ENCODE measurements at places on chromosomes 11 and 22. TPM values are rescaled to one million over a fixed set of nuclear protein-coding genes. Genes with fewer than 3 reads are reported as not detected.

DNA sequence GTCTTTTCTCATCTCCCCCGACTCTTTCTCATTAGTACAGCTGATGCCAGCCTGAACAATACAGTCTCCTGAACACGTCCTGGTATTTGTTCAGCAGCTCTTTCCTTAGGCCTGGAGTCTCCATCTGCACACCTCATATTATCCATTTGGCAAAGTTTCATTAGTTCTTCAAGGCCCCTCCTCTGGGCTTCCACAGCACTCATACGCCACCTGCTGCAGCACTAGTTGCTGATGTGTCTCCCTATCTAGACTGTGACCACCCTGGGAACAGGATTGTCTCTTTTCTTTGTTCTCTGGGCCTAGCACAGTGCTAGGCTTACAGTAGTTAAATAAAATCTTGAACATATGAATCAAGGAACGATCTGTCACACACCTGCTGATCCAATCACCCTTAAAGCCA is 17.2 kb downstream of the DCHS1 start:
- H3K4me1 ChIP-seq, result no peaks in the 10 kb centered on the region
- H3K4me3 ChIP-seq, result no peak overlapping the region
- no peak for DNase-seq
- H3K27me3 ChIP-seq, result no peaks in the 10 kb centered on the region

- no peaks in the 10 kb centered on the region for H3K27me3 ChIP-seq
- no peak for DNase-seq
- no peaks in the 10 kb centered on the region for H3K36me3 ChIP-seq
- H3K4me3 ChIP-seq, result no peak overlapping the region
- no peaks in the 10 kb centered on the region for H3K4me1 ChIP-seq
Measured at GRCh38 chr22:43750751-43751150, 61.4 kb downstream of the EFCAB6 start.

GRCh38 chr11:132068556-132068955 is 698.1 kb downstream of the NTM start:
- H3K27me3 ChIP-seq, result no peaks in the 10 kb centered on the region
- no peak overlapping the region for H3K27ac ChIP-seq
- no peak for DNase-seq
- H3K36me3 ChIP-seq, result no peaks in the 10 kb centered on the region

Gene SIK3
- total RNA-seq, result 10.3 TPM

Gene TSGA10IP
- 0.09 TPM for total RNA-seq

DNA sequence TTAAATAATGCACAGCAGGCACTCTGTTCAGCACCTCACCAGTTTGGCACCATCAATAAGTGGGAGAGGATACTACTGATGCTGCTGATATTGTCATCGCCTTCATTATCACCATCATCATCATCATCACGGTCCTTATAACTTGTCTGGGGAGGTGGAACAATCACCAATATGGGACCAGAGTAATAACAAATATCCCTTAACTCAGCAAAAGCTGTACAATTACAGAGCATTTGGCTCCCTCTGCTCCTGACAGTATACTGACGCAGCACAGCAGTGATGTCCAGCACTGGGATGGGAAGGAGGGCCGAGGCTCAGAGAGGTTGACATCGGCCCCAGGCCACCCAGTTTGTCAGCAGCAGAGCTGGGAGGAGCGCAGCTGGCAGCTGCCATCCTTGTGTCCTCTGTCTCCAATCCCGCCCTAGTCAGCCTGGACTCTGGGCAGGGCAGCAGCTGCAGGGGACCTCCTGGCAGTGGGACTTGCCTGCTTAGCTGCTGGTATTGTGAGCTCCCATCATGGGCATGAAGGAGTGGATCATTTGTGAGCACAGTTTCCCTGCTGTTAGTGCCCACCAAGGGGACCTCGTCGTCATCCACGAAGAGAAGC is 90.0 kb downstream of the DHCR7 start:
- no peaks in the 10 kb centered on the region for H3K27me3 ChIP-seq
- DNase-seq, result no peak
- no peaks in the 10 kb centered on the region for H3K36me3 ChIP-seq
- H3K4me3 ChIP-seq, result no peak overlapping the region
- H3K4me1 ChIP-seq, result no peaks in the 10 kb centered on the region

DNA sequence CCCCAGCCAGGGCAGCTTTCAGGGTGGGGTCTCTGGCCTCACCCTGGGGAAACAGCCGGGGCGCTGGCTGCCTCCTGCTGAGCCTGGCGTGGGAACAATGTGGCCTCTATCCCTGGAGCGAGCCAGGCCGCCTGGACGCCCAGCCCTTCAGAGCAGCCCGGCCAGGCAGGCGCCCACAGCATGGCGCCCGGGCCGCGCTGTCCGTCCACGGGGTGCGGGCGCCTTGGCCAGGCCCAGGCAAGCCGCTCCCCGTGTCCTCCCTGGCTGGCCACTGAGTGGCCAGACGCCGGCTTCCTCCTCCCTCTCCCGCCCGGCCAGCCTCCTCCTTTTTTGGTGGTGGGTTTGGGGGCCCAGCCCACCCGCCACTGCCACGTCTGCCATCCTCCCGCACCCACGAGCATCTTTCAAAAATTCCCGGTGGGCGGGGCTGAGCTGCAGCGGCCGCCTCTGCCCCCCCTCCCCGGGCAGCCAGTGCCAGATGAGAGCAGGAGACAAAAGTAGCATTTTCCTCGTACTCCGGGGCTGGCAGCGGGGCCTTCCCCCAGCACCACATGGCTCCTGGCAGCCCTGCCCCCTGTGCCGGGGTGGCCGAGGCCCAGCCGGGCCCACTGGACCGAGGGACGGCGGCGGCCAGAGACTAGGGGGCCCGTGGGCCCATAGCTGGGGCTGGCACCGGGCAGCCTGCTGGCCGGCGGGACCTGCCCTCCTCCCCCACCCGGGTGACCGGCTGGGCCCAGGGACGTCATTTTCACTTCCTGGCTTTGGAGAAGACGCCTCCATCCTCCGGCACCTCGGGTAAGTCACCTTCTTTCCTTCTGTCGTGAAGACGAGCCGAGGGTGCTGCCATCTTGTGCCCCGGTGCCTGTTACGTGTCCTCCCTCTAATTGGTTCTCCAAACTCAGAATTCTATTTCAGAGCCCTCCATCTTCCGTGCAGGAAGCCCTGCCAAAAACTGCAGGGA is 70.2 kb upstream of the PPARA start:
- peaks cover 22% of the 10 kb centered on the region for H3K27me3 ChIP-seq
- peaks cover 5% of the 10 kb centered on the region for H3K36me3 ChIP-seq

Gene DUSP8
- total RNA-seq, result 0.14 TPM

DNA sequence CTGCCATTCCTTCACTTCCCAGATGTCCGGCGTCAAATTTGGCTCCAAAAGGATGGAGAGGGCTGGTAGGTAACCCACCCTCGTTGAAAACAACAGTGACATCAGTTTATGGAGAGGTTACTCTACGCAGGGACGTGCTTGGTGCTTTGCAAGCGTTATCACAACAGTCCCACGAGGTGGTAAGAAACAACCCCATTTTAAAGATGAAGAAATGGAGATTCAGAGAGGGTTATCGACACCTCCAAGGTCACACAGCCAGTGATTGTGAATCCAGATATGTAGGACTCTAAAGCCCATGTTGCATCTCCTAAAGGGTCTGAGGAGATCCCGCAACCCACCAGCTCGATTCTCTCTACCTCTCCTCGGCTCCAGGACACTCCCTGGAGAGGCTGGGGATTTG is 773 bp downstream of the MIAT start:
- no peak overlapping the region for H3K27ac ChIP-seq
- DNase-seq, result no peak
- H3K27me3 ChIP-seq, result peaks cover 22% of the 10 kb centered on the region
- peaks cover 27% of the 10 kb centered on the region for H3K4me1 ChIP-seq
- no peaks in the 10 kb centered on the region for H3K36me3 ChIP-seq

- DNase-seq, result no peak
- H3K27ac ChIP-seq, result no peak overlapping the region
- H3K27me3 ChIP-seq, result no peaks in the 10 kb centered on the region
- H3K4me3 ChIP-seq, result no peak overlapping the region
- H3K36me3 ChIP-seq, result no peaks in the 10 kb centered on the region
- H3K4me1 ChIP-seq, result peaks cover 5% of the 10 kb centered on the region
Measured at GRCh38 chr22:47929073-47929472, 1166.6 kb downstream of the TBC1D22A start.

Gene OR52E8
- total RNA-seq, result not detected

Gene SLCO2B1
- total RNA-seq, result 13.0 TPM

Gene GDPD4
- not detected for total RNA-seq

GRCh38 chr22:49676783-49677494 is 150.7 kb downstream of the BRD1 start:
- peaks cover 39% of the 10 kb centered on the region for H3K27me3 ChIP-seq
- H3K4me1 ChIP-seq, result no peaks in the 10 kb centered on the region
- H3K4me3 ChIP-seq, result no peak overlapping the region
- no peak for DNase-seq
- no peak overlapping the region for H3K27ac ChIP-seq

DNA sequence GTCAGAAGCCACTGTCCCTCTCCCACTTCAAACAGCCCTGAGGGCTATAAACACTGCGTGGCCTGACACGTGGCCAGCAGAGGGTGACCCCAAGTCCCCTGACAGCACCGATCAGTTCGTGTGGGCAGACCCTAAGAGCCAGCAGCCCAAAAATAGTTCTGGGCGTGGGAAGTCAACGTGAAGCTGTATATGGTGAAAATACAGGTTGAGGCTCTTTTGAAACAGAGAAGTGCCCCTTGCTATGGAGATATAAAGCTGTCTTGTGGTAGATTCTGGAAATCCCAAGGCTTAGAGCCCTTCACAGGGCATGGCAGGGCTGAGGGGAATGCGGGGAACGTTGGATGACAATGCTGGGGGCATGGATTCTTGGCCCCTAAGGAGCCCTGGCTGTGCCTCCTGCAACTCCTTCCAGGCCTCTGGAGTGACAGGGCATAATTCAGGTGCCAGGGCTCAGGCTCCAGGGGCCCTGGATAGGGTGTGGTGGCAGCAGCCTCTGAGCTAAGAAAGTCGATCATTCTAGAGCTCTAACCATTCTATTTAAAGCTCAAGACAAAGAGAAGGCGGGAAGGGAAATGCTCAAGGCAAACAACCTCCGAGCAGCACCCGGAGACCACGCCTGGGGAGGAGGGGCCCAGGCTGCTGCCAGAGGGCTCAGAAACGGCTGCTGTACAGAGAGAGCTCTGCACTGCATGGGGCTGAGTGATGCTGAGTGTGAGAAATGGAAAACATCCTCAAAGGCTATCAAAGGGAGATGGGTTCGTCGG is 60.4 kb upstream of the CD5 start:
- no peaks in the 10 kb centered on the region for H3K36me3 ChIP-seq
- peaks cover 46% of the 10 kb centered on the region for H3K4me1 ChIP-seq
- H3K27me3 ChIP-seq, result no peaks in the 10 kb centered on the region
- peak; percentile 86 for DNase-seq

Gene HBB
- 341 TPM for total RNA-seq

DNA sequence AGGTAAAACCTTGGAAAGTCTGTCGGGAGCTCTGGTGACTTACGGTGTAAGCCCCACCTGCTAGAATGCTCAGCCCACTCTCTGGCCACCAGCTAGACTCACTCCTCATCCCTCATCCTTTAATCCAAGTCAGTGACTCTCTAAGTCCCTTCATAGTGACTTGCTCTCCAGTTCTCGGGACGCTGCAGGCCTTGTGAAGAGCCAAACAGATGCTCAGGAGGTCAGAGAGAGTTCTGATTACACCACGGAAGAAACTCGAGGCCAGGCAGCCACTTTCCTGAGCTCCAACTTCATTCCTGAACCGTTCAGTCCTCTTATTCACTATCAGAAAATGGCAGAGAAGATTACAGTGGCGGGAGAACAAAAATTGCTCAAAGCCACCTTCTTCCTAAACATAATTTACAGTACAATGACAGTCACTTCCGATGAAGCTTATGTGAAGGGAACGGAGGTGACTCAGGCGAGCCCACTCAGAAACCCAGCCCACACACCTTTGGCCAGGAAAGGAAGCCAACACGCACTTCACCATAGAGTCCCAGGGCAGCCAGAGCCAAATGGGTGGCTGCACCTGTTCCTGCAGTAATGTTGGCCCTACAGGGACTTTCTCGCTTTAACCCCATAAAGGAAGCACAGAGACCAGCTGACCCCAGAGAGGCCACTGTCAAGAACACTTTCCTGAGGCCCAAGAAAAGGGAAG is 100.4 kb downstream of the GALNT18 start:
- no peak overlapping the region for H3K4me3 ChIP-seq
- H3K27ac ChIP-seq, result no peak overlapping the region
- H3K4me1 ChIP-seq, result no peaks in the 10 kb centered on the region
- H3K27me3 ChIP-seq, result no peaks in the 10 kb centered on the region
- DNase-seq, result no peak

Gene POLD3
- 12.3 TPM for total RNA-seq

- no peak overlapping the region for H3K4me3 ChIP-seq
- no peak overlapping the region for H3K27ac ChIP-seq
- H3K36me3 ChIP-seq, result no peaks in the 10 kb centered on the region
- peaks cover 53% of the 10 kb centered on the region for H3K4me1 ChIP-seq
- H3K27me3 ChIP-seq, result no peaks in the 10 kb centered on the region
Measured at GRCh38 chr11:1923201-1923956, 3.9 kb downstream of the TNNT3 start.

Gene PDGFB
- total RNA-seq, result 1.6 TPM

Gene ZNF74
- 6.1 TPM for total RNA-seq

Gene OR8G1
- total RNA-seq, result not detected

DNA sequence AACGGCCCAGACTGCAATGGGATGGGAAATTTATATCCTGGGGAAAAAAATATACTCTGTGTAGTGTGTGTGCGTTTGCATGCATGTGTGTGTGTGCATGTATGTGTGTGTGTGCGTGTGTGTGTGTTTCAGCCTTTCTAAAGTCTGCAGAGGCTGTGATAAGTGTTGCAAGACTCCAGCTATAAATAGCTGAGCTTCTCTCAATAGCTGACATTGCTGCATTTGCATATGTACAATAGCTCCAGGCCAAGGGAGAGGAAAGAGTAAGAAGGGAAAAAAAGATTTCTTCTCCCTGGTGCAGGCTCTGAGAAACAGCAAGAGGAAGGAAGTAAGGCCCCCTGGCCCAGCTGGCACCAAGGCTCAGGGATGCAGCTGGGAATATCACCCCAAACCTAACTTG is 483.0 kb downstream of the MN1 start:
- no peak overlapping the region for H3K27ac ChIP-seq
- H3K27me3 ChIP-seq, result peaks cover 2% of the 10 kb centered on the region
- no peaks in the 10 kb centered on the region for H3K4me1 ChIP-seq

- peak overlapping the region; percentile 37 for H3K27ac ChIP-seq
- H3K4me1 ChIP-seq, result no peaks in the 10 kb centered on the region
Measured at GRCh38 chr11:130477586-130478203, 29.2 kb downstream of the ADAMTS15 start.

GRCh38 chr11:65454696-65455456 is 32.3 kb downstream of the NEAT1 start:
- peak overlapping the region; percentile 52 for H3K4me3 ChIP-seq
- no peaks in the 10 kb centered on the region for H3K27me3 ChIP-seq
- H3K27ac ChIP-seq, result peak overlapping the region; percentile 68

DNA sequence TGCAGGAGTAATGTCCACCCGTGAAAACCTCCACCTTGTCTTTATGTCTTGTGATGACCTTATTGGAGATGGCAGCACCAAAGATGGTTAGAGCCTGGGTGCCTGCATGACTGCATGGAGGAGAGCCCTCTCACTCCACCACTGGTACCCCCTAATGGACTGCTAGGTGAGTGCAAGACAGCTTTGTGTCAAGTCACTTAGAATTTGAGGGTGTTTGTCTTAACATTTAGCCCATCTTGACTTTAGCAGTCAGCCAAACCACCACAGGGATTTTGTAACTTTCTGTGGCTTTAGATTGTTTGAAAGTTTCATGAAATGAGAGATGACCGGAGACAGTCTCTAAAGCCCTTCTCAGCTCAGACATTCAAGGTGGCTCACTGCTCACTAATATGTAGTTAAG is 232.9 kb upstream of the NCAM1 start:
- DNase-seq, result no peak
- H3K27ac ChIP-seq, result no peak overlapping the region
- H3K4me1 ChIP-seq, result no peaks in the 10 kb centered on the region
- no peaks in the 10 kb centered on the region for H3K27me3 ChIP-seq
